D721Med (cell line): ENCODE measurements at places on chromosomes 12 and 14.

DNA sequence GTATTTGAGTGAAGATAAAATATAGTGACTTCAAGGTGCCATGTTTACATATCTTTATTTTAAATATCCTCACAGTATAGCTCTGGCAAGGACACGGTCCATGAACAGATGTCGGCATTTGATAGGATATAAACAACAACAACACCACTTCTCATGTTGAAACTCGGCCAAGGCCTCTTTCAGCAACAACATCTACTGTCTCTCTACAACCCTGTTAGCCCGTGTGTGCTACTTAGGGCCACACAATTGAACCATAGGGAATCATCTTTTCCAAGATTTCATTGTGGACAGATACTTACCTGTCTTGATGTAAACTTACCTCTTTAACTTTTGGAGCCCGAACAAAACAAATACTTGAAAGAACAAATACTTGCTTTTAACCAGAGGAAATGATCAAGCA is 168.7 kb upstream of the SSTR1 start:
- no peak for DNase-seq

DNA sequence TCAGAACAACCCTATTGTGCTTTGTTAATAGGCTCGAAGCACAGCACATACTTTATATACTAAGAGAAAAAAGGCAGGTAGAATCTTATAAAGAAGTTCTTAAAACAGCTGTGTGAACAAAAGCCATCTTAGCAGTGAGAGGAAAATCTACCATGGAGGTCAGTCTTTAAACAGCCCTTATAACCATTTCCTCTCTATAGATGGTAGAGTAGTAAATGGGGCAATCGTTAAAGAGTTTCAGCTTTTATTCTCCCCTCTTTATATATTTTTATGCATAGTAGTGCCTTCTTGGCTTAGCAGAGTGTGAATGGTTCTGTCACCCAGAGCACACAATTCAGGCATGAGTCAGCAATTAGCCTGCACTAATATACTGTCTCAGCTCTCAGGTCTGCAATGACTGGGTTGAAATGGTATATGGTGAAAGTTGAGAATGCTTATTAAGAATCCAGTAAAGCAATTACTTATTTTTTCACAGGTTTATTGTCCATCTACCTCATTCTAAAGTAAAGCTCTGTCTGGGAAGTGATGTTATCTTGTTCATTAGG is 305.0 kb downstream of the NELL2 start:
- no peak for DNase-seq

GRCh38 chr12:63869656-63870055 is 25.2 kb downstream of the SRGAP1 start:
- DNase-seq: no peak

DNA sequence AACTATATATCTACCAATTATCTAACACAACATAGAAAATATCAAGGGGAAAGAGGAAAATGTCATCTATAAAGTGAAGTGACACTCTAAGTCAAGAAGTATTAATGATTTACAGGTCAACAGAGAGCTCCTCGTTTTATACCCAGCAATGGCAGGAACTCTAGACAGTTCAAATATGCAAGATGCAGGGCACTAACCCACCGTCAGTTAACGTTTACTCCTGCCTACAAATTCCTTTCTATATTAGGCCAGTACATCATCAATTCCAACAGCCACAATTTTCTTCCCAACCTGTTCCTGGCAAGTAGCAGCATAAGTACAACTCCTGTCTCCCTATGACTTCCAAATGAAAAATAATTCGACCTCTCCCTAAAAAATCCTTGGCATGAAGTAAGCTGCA is 9.0 kb upstream of the KANSL2 start:
- DNase-seq: no peak

- DNase-seq: no peak
Observed at GRCh38 chr14:30115756-30116155, 188.1 kb upstream of the PRKD1 start.

GRCh38 chr12:108304633-108305032 is 34.5 kb downstream of the CMKLR1 start:
- no peak for DNase-seq

DNA sequence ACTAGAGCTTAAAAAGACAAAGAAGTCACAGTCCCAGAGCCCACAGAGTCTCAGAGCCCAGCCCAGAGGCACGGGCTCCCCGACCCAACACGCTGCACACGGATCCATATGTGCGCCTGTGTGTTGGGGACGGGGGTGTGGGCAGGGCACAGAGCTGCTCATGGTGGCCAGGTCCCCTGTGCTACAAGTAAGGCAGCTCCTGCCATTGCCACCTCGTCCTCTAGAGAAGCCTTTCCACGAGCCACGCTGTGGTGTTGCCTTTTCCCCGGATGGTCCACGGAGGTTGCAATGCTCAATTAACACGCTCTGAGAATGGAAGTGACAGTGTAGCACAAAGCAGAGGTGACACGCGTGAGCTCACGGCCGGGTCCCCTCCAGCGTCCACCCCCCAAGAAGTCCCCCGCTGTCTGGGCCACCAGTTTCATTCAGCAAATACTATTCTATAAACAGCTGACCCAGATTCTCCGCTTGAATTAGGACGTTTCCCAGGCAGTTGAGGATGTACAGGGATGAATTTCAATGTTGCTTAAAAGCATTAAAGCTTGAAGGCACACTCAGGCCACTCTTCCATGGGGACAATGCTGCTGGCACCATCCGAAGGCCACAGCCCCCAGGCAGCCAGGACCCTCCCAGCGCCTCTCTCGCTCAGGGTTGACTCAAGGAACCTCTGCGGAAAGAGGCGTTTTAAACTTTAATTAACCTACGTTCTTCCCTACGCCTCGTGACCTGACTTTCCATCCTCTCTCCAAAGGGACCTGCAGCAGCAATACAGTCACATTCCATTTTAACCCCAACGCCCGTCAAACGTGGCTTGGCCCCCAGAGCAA is 22.7 kb upstream of the EIF5 start:
- DNase-seq: no peak

DNA sequence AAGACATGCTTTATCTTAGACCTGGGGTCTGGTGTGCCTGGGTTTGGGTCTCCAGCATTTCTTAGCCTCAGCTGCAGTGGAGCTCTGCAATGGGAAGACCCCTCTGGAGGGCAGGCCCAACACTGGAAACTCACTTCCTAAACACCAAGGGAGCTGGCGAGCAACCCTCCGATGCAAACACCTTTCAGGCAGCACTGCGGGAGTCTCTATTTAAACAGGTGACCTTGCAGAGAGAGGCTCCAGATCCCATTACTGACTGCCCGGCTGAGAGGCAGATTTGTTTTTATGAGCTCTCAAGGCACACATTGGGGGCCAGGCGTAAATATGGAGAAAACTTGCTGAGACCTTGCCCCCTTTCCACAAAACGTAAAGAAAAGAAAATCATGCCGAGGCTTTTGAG is 195.5 kb downstream of the PAX9 start:
- DNase-seq: no peak

GRCh38 chr14:75875958-75876357 is 105.8 kb downstream of the TGFB3 start:
- DNase-seq: no peak

GRCh38 chr12:108618079-108618952 is 15.4 kb downstream of the SELPLG start:
- DNase-seq: peak; percentile 86

DNA sequence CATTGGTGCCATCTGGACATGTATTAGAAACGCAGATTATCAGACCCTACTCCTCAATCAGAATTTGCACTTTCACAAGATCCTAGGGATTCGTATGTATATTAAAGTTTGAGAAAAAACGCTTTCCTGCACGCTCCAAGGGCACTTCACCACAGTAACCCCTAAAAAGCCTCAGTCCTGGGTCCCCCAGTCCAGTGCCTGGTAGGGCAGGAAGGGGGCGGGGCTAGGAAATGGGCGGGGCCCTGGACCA is 369 bp downstream of the DEPDC4 start:
- DNase-seq: peak; percentile 43

- DNase-seq: no peak
Observed at GRCh38 chr14:95330591-95331370, 11.1 kb upstream of the CLMN start.

DNA sequence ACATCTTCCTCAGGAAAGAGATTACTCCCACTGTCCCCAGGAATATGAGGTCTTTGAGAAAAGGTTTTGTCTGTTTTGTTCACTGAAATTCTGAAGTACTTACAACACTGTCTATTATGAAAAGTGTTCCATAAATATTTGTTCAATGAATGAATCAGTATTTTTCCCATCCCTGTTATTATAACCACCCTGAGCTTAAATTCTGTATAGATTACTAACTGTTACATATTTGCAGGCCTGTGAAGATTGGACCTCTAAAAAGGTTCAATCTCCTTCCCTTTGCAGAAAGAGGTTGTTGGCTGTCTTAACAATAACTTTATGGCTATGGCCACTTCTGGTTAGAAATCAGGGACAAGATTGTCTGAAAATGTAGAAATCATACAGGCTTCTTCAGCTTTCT is 174.5 kb upstream of the NPAS3 start:
- no peak for DNase-seq

- DNase-seq: no peak
Observed at GRCh38 chr12:115584156-115584555, 693.3 kb downstream of the MED13L start.

- DNase-seq: no peak
Observed at GRCh38 chr14:101224356-101225156, 321.0 kb upstream of the RTL1 start.

GRCh38 chr12:121392325-121392716 is 7.6 kb upstream of the RNF34 start:
- no peak for DNase-seq

DNA sequence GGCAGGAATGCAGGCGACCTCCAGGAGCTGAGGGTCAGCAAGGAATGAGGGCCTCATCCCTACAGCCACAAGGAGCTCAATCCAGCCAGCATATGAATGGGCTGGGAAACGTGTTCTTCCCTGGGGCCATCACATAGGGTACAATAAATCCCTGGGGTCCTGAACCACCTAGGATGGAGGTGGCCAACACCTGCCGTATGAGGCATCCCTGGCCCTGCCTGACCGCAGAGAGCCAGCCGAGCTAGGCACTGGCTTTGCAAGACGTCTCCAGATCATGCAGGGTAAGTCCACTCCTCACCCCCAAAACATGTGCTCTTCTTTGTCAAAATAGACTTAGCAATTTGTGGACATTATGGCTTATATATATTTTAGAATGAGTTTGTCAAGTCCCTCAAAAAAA is 303.7 kb upstream of the DIO3 start:
- DNase-seq: no peak

GRCh38 chr12:11795192-11795912 is 145.9 kb downstream of the ETV6 start:
- no peak for DNase-seq

- no peak for DNase-seq
Observed at GRCh38 chr14:101062601-101063000, 159.1 kb upstream of the RTL1 start.

GRCh38 chr14:65472189-65472588 is 59.7 kb downstream of the FUT8 start:
- DNase-seq: no peak

- DNase-seq: no peak
Observed at GRCh38 chr12:92551853-92552397, 150.9 kb upstream of the PLEKHG7 start.

- DNase-seq: no peak
Observed at GRCh38 chr14:28778138-28779117, 11.8 kb downstream of the FOXG1 start.

- DNase-seq: no peak
Observed at GRCh38 chr12:101470939-101471338, 4.2 kb upstream of the SPIC start.

DNA sequence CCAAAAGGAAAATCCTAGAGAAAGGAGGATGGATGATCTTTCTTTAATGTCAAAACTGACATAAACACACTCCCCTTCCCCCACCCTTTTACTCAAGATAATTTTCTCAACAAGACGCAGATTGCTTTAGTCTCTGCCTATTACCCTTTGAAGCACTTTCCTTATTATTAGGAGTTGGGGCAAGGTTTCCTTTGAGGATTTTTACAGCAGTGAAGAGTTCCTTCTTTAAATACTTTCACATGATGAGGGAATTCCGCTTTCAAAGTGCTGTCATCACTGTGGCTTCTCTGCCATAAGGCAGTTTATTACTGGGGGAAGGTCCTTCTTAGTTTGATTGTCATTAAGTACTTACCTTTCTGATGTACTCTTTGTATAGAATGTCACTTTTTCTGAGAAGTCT is 172.1 kb downstream of the MSRB3 start:
- DNase-seq: no peak

GRCh38 chr12:81296556-81297305 is 218.9 kb downstream of the ACSS3 start:
- DNase-seq: no peak

GRCh38 chr14:51979088-51979709 is 10.1 kb upstream of the RTRAF start:
- peak; percentile 33 for DNase-seq

GRCh38 chr12:24561882-24562770 is 386.8 kb downstream of the BCAT1 start:
- no peak for DNase-seq

DNA sequence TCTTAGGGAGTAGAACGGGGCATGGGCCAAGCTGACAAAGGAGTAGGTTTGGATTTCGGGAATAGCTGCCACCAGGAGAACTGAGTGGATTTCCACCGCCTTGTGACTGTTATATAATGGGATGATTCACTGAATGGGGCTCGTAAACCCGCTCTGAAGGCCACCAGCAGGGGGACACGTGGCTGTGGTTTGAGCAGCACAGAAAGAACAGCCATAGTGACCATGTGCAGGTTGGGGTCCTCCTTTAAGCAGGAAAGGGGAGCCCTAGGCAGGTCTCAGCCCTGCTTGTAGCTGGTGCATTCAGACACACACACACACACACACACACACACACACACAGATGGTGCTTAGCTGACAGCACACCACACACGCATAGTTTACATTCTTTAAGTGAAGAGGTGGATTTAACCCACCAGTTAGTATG is 8.6 kb upstream of the ASB2 start:
- DNase-seq: no peak

DNA sequence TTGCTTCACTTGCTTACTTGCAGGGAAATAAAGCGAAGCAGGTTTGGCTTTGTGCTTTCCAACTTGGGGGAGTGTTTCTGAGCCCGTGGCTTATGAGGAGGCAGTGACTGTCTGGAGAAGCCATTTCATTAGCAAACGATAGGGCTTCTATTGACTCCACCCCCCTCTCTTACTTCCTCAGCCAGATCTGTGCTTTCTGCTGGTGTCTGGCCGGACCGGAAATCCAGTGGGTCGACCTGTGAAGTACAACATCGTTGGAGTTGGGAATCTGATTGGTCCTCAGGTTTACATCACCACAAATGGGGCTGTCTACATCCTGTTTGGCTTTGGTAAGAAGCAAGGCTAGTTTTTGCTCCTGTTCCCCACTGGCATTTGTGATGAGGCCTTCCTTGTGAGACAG is 22.3 kb downstream of the FAM234B start:
- no peak for DNase-seq

DNA sequence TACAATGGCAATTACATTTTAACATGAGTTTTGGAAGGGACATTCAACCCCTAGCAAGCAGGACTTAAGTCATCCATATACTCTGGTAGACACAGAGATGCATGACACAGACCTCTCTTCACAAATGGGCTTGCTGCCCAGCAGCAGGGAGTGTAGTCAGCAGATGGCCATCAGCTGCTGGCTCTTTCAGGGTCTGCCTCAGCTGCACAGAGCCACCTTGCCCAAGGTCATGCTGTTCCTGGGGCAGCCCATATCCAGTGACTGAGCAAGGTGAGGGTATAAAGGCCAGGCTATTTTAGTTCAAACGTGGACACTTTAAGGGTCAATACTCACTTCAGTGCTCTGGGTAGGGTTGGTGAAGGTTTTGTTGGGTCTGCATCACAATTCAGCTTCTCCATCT is 58.3 kb upstream of the JDP2 start:
- DNase-seq: no peak
